ENCODE measurements at places on chromosomes 2 and 18. TPM values are rescaled to one million over a fixed set of nuclear protein-coding genes. Genes with fewer than 3 reads are reported as not detected.

DNA sequence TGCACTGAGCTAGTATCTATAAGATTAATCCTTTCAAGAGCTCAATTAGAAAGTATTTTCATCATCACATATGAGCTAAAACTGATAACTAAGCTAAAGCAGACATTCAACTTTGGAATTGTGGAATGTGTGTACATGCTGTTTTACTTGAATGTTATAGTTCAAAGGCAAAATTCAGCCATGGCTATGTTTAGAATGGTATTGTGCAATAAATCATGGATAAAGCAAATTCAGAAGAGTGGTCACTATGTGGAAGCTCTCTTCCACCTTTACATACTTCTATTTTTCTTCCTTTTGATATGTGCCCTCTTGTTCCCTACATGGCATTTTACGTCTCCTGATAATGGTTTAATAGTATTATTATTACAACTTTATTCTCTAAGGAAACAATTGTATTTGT, 1366.3 kb upstream of the LRRTM1 start:
- no peak for DNase-seq
- no peaks in the 10 kb centered on the region for H3K27me3 ChIP-seq
- H3K4me3 ChIP-seq = no peak overlapping the region
- H3K36me3 ChIP-seq = no peaks in the 10 kb centered on the region
- H3K4me1 ChIP-seq = no peaks in the 10 kb centered on the region

GRCh38 chr2:80364524-80365212, 60.1 kb upstream of the LRRTM1 start:
- no peaks in the 10 kb centered on the region for H3K27me3 ChIP-seq
- no peaks in the 10 kb centered on the region for H3K4me1 ChIP-seq
- no peak for DNase-seq
- no peaks in the 10 kb centered on the region for H3K36me3 ChIP-seq
- H3K27ac ChIP-seq = no peak overlapping the region

DNA sequence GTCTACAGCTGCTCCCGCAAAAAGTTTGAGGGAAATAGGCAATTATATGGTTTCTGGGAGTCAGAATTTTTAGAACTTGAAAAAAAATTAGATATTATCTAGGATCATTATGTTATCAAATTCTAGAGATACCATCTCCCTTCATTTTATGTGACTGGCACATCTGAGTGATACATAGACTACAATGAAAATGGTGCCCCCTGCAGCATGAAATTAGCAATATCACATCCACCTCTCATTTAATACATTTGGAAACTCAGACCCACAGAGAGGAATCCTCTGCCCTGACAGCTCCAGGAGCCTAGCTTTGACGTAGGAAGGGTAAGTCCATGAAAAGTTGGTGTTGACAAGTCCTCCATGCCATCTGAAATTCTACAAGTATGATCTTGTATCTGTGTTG, 381.6 kb downstream of the SUCLG1 start:
- no peak overlapping the region for H3K4me3 ChIP-seq
- H3K27me3 ChIP-seq = no peaks in the 10 kb centered on the region
- no peaks in the 10 kb centered on the region for H3K36me3 ChIP-seq
- no peak for DNase-seq
- H3K27ac ChIP-seq = no peak overlapping the region

The REG3A gene
- not detected for total RNA-seq

The CSRNP3 gene
- total RNA-seq = 2.3 TPM

DNA sequence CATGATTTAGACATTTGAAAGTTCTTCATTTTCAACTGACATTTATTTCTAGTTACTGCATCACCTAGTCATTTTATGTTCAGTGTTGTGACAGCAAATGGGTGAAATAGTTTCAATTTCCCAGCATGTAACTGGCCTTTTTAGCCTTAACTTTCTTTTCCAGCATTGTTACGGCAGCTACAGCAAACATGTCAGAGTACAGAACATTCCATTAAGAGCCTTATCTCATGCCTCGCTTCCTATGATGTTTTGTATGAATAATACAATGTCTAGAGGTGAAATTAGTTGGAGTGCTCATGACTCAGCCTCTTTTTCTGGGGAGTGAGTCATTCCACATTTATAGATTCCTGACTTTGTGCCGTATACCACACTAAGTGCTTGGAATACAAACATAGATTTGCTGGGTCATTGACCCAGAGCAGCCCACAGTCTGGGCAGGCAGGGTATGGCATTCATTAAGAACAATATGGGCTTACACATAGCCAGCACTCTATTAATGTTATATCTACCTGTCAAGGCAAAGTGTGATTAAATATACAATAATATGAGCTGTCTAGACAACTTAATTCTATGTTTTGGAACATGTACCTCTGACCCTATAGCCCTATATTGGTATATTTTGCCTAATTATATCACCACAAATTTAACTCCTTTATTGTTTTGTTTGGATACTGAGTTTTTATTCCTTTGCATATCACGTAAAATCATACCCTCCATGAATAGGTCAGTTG, 72.2 kb downstream of the MAP2 start:
- H3K27ac ChIP-seq = peak overlapping the region; percentile 74
- H3K27me3 ChIP-seq = no peaks in the 10 kb centered on the region
- no peak overlapping the region for H3K4me3 ChIP-seq
- DNase-seq = no peak
- peaks cover 17% of the 10 kb centered on the region for H3K4me1 ChIP-seq

DNA sequence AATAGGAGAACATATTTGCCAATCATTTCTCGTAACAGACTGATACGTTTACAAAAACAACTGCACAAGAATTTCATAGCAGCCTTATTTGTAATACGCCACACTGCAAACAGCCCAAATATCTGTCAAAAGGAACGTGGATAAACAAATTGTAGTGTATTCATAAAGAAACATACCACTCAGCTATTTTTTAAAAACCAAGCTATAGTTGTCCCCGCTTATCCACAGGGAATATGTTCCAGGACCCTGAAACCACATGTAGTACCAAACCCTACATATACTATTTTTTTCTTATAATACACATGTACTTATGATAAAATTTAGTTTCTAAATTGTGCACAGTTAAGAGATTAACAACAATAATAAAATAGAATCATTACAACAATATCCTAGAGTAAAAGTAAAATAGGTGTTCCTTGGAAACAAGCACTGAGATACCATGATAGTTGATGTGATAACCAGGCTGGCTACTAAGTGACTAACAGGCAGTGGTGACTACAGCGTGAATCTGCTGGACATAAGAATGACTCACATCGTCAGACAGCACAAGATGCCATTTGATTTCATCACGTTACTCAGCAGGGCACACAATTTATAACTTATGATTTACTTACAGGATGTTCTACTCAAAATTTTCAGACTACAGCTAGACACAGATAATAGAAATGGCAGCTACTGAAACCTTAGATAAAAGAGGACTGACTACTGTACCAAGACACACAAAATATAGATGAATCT, 367.4 kb downstream of the NCKAP5 start:
- no peaks in the 10 kb centered on the region for H3K4me1 ChIP-seq
- no peaks in the 10 kb centered on the region for H3K36me3 ChIP-seq
- no peak overlapping the region for H3K27ac ChIP-seq
- no peak for DNase-seq
- no peak overlapping the region for H3K4me3 ChIP-seq

- H3K27ac ChIP-seq = no peak overlapping the region
- no peaks in the 10 kb centered on the region for H3K4me1 ChIP-seq
- no peaks in the 10 kb centered on the region for H3K36me3 ChIP-seq
These were observed 718.7 kb upstream of the GCFC2 start for GRCh38 chr2:76429374-76429773.

GRCh38 chr2:207363761-207364290, 165.9 kb upstream of the CREB1 start:
- H3K4me3 ChIP-seq = no peak overlapping the region
- no peak overlapping the region for H3K27ac ChIP-seq
- no peaks in the 10 kb centered on the region for H3K27me3 ChIP-seq
- H3K36me3 ChIP-seq = no peaks in the 10 kb centered on the region
- H3K4me1 ChIP-seq = no peaks in the 10 kb centered on the region

The ARHGAP15 gene
- total RNA-seq = 18.5 TPM

DNA sequence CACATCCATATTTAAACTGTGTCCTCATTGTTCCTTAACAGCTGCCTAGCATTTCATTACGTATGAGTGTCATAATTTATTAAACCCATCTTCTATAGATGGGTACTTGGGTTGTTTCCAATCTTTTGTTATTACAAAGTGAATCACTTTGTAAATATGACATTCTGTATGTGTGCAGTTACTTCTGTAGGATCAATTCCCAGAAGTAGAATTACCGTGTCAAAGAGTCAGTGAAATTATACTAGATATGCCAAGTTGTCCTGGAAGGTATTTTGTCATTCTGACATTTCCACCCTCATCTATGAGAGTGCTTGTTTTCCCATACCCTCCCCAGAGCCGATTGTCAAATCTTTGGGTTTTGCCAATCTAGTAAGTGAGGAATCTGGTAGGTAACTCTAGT, 194.5 kb upstream of the APCDD1 start:
- no peak overlapping the region for H3K27ac ChIP-seq
- H3K27me3 ChIP-seq = no peaks in the 10 kb centered on the region
- no peak overlapping the region for H3K4me3 ChIP-seq
- DNase-seq = no peak
- peaks cover 9% of the 10 kb centered on the region for H3K4me1 ChIP-seq
- H3K36me3 ChIP-seq = no peaks in the 10 kb centered on the region

- no peak overlapping the region for H3K4me3 ChIP-seq
- no peaks in the 10 kb centered on the region for H3K4me1 ChIP-seq
- no peak for DNase-seq
These were observed 58.5 kb upstream of the NFATC1 start for GRCh38 chr18:79337184-79337583.

The GKN1 gene
- not detected for total RNA-seq

Data from lower lobe of right lung (tissue), 2 donors.